Bone marrow (tissue), 2 donors: ENCODE measurements at places on chromosomes 11 and 22.

- DNase-seq = no peak
Measured at GRCh38 chr22:49781289-49781782, 46.3 kb downstream of the BRD1 start.

DNA sequence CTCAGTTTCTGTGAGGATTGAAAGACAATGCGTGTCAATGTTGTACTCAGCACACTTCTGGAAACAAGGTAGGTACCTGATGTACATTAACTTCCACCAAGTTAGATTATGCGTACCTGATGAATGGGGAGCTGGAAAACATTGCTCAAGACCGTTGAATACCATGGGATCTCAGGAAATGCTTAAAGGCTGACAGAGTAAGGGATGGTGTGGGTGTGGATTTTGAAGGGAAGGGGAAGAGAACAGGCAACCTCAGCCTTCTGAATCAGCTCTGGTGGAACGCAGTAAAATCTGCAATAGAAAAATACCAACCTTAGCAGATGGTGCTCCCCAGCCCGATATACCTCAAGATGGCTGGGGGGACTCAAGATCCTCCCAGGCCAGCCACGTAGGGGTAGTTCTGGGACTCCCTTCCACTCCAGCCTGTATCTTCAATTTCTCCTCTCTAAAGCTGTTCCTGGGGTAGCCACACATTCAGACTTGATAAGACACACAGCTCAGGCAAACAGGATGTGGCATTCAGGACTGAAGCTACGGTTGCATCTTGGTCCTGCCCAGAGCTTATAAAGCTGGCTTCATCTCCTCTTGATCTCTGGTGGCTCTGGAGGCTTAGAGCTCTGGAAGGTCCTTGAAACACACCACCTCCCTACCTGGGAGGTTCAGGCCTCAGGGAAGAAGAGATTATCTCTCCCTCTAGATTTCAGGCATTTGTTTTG, 111.8 kb downstream of the CTNND1 start:
- no peak for DNase-seq

- DNase-seq = no peak
Measured at GRCh38 chr11:18650353-18650752, 16.2 kb upstream of the SPTY2D1 start.

- no peak for DNase-seq
Measured at GRCh38 chr22:16721961-16722360, 103.2 kb downstream of the XKR3 start.

- no peak for DNase-seq
Measured at GRCh38 chr11:6578134-6578533, 25.3 kb downstream of the RRP8 start.

DNA sequence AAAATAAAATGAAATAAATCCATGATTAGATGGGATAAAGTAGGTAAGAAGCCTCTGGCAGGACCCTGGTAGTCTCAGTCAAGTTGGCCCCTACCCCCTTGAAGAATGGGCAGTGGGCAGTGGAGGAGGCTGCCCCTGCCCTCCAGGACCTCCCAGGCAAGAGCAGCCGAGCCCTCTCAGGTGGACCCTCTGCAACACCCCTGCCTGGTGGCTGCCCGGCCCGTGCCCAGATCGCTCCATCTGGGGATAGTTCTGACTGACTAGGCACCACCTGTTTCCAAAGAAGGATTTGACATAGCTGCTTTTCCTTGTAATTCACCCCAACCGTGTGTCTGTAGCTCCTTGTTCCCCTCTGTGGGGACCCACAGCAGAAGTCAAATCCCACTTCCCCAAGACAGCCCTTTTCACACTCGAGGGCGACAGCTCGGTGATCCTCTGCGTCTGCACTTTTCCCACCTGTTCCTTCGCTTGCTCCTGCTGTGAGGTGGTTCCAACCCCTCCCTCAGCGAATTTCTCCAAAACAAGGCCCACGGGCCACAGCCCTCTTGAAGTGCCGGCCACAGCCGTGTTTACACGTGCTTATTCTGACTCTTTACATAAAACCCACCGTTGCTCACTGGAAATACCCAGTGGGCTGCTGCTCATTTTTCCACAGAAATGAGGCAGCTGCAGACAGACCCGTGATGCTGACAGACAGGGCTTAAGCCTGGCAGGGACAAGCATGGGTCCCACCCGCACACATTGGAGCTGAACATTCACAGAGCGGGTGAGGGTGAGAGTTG, 5.5 kb upstream of the TMPRSS13 start:
- no peak for DNase-seq

DNA sequence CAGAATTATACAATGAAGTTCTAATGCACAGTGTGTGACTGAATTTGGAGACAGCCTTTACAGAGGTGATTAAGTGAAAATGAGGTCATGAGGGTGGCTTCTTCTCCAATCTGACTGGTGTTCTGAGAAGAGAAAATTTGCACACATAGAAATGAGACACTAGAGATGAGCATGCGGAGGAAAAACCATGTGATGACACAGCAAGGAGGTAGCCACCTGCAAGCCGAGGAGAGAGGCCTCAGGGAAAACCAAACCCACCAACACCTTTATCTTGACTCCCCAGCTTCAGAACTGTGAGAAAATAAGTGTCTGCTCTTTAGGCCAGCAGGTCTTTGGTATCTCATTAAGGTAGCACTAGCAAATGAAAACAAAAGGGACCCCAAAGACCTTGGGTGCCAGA, 93.2 kb downstream of the GGTLC2 start:
- DNase-seq = no peak

DNA sequence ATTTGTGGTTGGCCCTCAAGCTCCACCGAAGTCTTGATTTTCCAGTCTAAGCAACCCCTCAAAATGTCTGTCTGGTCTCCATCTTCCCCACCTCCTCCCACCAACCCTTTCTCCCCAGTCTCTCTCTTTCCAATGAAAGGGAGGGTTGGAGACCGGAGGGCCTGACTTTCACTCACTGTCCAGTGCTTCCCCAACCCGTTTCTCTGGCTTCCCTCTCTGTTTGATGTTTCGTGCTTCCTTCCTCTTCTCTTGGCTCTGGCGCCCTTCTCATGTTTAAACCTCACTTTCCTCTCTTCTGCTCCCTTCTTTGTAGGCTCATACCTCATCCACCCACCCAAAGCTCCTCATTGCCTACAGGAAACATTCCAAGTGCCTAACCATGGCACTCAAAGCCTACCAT, 11.1 kb upstream of the VPS37C start:
- no peak for DNase-seq

GRCh38 chr11:17839450-17839849, 104.9 kb downstream of the KCNC1 start:
- DNase-seq = no peak

DNA sequence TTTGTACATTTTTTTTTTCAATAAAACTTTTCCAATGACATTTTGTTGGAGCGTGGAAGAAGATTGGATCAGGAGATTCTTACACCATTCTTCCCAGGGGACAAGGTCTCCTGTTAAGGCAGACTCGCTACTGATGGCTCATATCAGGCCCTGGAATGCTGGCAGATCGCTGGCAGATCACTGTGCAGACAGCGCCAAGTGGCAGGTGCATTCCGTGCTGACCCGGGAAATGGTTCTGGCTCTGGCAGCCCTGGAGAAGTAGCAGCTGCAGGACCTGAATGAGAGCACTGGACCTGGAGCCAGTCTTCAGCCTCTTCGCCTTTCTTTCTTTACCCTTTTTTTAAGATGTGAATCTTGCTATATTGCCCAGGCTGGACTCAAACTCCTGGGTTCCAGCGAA, 10.7 kb downstream of the SERPINH1 start:
- no peak for DNase-seq

- no peak for DNase-seq
Measured at GRCh38 chr11:133202816-133203215, 329.5 kb downstream of the OPCML start.

GRCh38 chr11:126140926-126141280, 70.5 kb downstream of the RPUSD4 start:
- no peak for DNase-seq

DNA sequence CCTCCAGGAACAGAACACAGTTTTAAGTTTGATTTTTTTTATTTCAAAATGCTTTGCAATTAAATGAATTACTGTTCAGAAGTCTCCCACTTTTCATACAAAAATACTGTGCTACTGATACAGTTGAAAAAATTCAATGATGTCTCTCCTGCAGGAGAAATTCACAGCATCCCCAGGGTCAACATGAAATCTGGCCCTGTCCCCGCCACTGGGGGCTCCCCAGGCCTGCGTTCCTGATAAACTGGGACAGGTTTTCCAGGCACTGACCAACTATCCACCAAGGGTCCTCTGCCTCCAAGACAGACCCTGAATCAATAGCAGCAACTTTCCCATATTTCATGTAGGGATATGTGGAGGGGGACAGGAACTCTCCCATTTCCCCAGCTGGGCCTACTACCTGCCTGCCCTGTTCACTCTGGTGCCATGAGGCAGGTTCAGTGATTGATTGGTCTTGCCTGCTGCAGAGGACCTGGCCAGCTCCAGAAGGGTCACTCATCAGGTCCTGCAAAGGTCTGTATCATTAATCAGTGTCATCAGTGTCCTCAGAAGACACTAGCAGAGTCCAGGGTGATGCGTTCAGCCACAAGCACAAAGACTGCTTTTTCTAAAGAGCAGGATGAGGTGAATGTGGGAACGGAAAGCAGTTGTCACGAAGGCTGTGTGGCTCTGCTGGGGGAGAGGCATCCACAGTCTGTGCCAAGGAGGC, 43.4 kb downstream of the PISD start:
- DNase-seq = no peak

GRCh38 chr11:123065621-123066020, 3.7 kb upstream of the HSPA8 start:
- no peak for DNase-seq

GRCh38 chr22:22069450-22070370, 87.1 kb upstream of the TOP3B start:
- no peak for DNase-seq

DNA sequence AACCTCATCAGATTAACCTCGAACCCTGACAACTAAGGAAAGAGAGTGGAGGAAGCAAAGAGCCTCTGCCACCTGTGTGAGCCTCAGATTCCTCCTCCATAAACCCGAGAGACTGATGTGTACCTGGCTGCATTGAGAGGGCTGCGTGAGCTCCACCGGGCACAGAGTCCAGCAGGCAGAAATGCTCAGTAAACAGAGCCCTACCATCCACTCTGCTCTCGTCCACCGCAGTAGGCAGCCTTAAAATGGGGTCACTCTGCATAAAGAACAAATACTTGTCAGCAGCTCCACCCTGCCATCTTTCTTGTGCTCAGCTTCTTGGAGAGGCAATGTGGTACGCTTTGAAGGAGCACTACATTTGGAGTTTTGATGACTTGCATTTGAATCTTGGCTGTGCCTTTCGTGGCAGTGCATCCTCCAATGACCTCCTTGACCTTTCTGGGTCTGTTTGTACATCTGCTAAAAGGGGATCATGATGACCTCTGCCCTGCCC, 43.0 kb upstream of the CD5 start:
- DNase-seq = no peak

DNA sequence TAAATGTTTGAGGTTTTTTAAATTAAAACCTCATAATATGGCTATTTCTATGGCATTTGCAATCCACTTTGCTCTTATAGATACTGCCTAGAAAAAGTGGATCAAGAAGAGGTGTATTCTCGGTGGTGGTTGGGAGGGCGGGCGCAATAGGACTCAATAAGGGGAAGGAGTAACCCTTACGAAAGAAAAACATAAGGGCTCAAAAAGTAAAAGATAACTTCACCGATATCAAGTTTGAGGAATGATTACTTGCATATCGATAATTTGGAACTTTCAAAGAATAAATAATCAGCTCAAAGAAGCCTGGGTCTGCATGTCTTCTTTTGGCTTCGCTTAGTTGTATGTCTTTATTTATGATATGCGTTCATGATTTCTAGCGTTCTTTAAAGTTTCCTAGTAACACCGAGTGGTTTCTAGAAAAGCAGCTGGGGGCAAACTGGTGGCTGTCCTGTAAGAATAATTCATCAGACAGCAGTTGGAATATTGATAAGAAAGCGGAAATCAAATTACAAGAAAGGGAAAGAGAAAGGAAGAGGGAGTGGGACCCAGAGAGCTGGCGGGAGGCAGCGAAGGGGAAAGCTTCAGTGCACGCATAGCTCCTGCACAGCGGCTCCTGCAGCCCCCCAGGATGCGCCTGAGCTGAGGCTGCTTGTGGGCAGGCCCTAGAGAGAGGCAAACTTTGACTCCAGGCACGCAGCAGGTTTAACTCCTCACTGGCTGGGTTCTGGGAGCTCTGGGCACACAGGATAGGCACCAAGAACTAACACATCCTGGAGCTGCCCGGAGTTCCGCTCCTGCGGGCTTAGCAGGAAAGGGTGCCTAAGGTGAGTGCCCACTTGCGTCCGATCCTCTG, 9.1 kb upstream of the FLI1 start:
- DNase-seq = no peak

DNA sequence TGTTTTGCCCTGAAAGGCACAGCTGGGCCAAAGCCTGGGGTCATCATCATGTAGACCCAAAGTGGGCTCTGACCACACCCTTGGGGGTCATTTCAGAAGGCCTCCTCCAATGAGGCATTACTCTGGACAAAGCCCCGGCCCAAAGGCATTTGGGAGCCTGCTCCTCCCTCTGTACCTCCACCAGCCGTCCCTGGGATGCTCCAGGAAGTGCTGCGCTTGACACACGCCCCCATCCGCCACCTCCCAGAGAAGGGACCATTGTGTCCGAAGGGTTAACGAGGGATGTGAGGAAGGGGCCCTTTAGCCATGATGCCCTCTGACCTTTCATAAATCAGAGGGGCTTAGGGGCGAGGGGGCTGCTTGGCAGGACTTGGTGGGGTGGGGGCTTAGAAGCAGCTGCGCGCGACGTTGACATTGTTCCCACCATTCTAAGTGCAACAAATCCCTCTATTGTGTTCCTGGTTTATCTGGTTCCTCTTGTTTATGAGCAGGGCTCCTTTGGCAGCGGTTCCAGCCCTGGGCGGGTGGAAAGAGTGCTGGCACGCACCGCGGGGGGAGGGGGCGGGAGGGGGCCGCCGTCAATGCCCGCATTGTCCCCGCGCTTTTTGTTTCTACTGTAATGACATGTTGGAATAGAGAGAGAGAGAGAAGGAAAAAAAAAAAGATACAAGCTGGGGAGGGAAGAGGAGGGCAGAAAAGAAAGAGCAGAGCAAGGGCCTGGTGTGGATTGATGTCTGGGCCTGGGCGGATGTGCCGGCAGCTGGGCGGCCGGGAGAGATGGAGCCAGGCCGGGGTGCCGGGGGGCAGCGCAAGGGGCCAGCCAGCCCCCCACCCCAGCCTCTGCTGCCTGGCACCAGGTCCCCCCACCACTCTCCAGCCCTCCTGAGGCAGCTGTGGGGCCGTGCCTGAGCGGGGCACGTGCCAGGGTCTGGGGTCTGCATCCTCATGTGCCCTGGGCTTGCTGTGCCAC, 32.1 kb upstream of the SOX10 start:
- DNase-seq = no peak

GRCh38 chr22:20033045-20033706, 12.3 kb downstream of the TANGO2 start:
- no peak for DNase-seq
